ENCODE measurements at places on chromosomes 2 and 18. TPM values are rescaled to one million over a fixed set of nuclear protein-coding genes. Genes with fewer than 3 reads are reported as not detected.
A peak's percentile ranks its signal among the peaks of the same experiment; 100 is the strongest.

- peak; percentile 73 for DNase-seq
Measured at GRCh38 chr2:86221066-86221684, 21.9 kb downstream of the MRPL35 start.

DNA sequence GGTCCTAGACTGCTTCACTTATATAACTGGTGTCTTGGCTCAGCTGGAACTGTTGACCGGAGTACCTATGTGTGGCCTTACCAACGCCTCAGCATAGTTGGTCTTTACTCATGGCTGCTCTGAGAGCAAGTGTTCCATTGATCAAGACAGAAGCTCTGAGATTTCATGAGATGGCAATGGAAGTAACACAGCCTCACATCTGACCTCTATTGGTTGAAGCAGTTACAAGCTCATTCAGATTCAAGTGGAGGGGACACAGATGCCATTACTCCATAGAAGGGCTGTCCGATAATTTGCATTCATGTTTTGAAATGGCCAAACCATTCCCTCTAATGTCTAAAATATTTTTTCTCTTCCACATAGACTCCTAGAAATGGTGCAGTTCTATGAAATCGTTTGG is 46.4 kb upstream of the STK39 start:
- DNase-seq = no peak

- DNase-seq = peak; percentile 88
Measured at GRCh38 chr2:47867205-47867604, 39.1 kb downstream of the FBXO11 start.

DNA sequence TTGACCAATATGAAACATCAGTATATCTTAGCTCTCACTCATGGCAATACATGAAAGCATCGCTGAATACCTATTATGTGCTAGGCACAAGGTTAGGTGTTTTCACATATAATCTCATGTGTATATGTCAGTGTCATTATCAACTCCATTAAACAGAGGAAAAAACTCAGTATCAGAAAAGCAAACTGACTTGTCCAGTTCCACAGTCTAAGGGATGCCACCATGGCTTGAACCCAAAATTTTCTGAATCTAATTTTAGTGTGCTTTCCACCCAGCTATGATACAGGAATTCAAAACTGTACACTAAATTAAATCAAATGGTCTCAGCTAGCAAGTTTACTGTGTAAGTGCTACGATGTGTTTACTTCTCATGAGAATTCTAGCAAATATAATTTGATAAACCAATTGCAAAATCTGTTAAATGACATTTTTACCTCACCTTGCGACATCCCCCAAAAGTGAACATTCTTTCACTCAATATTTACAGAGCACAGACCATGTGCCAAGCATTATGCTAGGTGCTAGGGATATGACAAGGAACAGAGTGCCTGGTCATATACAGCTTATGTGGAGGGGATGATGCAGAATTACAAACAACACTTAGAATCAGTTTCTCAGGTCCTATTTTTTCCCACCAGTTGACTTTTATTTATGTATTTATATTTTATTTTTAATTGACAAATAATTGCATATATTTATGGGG is 211.6 kb downstream of the PID1 start:
- no peak for DNase-seq

DNA sequence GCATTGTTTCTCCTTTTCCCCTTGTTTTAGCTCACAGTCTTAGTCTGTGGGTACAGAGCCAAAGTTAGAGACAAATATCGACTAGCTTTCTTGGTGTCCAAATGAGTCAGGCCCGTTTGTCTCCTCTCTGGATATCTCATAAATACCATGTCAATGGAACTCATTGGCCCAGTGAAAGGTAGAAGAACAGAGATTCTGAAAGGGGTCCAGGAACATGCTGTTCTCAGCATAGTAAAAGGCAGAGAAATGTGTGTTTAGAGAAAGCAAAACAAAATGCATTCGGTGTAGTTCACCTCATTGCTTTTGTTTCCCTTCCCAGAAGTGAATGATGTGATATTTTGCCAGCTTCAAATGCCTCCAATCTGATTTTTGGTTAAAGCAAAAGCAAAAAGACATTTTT is 238.6 kb upstream of the SLC8A1 start:
- DNase-seq = no peak

DNA sequence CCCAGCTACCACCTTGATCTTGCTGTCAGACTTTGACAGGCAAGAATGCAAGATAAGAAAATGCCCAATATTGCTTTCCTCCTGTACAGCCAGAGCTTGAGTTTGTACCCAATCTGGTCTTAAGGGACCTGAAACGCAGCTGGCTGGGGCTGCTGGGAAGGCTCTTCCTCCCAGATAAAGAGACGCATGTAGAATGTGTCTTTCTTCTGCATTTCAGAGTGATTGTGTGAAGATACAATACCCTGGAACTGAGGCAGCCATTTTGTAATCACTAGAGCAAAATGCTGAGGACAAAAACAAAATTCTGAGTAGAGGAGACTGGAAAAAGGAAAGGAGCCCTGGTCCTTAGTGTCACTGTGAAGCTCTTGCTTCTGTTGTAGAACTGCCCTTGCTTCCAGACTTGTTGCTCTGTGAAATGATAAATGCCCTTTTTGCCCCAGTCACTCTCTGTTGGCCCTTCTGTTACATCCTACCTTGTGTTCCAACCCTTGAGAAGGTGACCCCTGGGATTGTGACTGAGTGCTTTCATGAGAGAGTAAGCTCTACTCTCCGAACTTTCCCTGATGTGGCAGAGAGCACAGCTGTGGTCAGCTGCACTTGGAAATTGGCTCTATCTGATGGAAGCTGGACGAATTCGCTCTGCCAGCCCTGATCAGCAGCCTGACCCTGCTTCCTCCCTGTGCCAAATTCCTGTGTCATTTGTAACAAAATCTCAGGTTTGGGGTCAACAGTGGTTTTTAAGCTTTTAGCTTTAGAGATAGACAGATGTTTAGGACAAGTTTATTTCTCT is 137.4 kb upstream of the RBMS1 start:
- DNase-seq = peak; percentile 46

DNA sequence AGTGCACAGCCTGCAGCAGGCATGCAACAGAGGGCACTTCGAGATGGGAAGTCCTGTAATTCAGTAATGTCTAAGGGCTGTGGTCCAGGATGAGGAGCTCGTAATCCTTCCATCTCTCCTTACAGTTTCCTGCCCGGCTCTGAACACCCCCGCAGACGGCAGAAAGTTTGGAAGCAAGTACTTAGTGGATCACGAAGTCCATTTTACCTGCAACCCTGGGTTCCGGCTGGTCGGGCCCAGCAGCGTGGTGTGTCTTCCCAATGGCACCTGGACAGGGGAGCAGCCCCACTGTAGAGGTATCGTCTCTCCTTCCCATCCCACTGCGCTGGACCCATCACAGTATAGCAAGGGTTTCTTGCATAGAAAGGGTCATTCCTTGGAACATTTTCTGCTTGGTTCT is 26.7 kb downstream of the FBLN7 start:
- no peak for DNase-seq

DNA sequence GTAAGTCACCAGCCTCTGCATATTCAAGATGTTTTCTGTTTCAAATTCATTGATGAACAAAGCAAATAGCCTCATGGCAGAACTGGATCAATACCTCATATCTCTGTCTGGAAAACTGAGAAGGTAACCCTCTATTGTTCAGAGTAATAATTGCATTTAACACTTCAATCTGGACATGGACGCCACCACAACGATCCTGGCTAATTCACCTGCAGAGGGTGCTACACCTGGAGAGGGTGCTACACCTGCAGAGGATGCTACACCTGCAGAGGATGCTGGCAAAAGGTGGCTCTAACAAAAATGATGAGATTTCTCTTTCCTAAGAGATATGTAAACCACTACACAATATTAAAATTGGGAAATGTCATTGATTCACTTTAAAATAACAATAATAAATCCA is 183.1 kb upstream of the HNRNPA3 start:
- no peak for DNase-seq

DNA sequence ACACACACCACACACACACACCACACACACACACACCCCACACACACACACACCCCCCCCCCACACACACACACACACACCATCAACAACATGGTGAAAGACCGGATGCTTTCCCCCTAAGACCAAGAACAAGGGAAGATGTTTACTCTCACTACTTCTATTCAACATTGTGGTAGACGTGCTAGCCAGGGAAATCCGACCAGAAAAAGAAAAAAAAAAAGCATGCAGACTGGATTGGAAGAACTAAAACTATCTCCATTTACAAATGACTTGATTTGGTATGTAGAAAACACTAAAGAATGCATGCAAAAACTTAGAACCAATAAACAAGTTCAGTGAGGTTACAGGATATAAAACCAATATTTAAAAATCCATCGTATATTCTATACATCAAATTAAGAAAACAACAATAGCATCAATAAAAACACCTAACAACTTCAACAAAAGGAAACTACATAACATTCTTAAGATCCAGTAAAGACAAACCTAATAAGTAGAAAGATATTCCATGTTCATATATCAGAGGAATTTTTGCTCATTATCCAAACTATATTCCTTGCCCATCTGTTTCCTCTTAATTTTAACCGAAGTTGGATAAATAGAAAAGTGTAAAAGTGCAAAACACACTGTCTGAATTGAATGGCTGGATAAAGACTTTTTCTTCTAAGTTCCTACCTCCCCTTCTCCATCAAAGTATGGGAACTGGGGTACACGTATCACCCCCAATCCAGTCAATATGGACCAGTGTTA is 51.5 kb upstream of the RNU4ATAC start:
- peak; percentile 41 for DNase-seq

GRCh38 chr2:126886211-126886915 is 12.3 kb upstream of the TEX51 start:
- DNase-seq = peak; percentile 23

- no peak for DNase-seq
Measured at GRCh38 chr2:237160271-237160919, 74.7 kb downstream of the COPS8 start.

- DNase-seq = peak; percentile 43
Measured at GRCh38 chr2:61928826-61929461, 23.5 kb downstream of the COMMD1 start.

- no peak for DNase-seq
Measured at GRCh38 chr2:20215183-20216040, 9.5 kb downstream of the SDC1 start.

Gene HOXD13
- not detected for total RNA-seq

Gene KCNJ13
- total RNA-seq = not detected

Gene GPAT2
- 10.2 TPM for total RNA-seq

Gene MOCOS
- total RNA-seq = 3.5 TPM

Gene RPRM
- total RNA-seq = not detected

Gene ASIC4
- total RNA-seq = not detected

All from fibroblast of the aortic adventitia (primary cell).